Activated CD4-positive, CD25-positive, alpha-beta regulatory T cell (primary cell): ENCODE measurements at places on chromosomes 7 and 10.

- no peak for DNase-seq
Observed at GRCh38 chr10:80924063-80924952, 386.6 kb downstream of the SH2D4B start.

- no peak for DNase-seq
Observed at GRCh38 chr7:12094365-12094921, 116.7 kb upstream of the TMEM106B start.

DNA sequence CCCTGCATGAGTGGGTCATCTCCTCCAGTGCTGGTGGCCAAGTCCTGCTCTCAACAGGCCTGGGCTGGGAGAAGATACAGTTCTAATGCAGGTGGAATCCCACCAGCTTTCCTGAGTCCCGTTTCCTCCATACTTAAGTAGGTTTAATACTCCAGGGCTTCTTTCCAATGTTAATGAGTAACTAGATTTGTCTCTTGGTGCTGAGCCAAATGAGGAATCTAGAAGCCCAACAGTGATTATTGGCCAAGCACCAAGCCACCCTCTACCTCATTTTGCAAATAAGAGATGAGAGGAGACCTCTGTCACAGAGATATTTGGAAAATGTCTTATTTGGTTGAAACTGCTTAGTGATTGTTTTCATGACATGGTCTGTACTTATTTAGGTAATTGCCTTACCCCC lies 37.1 kb downstream of the STARD3NL start:
- no peak for DNase-seq

DNA sequence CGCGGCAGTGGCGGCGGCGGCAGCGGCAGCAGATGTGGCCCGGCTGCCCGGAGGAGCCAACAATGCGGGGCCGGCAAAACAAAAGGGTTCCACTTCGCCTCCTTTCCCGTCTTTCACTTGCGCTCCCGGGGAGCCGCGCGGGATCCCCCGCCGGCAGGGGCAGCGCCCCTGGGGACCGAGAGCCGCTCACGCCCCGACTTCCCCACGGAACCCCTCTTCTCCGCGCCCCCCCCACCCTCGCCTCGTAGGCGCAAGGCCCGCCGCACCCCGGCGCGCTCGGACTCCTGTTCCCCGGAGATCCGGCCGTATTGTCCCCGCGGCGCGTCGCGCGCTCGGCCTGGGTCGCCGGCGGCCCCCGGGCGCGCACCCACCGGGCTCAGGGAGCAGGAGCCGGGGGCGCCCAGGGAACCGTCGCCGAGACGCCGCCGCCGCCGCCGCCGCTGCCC lies 854 bp downstream of the CTBP2 start:
- DNase-seq, result no peak

GRCh38 chr10:75497997-75498883 lies 66.8 kb downstream of the LRMDA start:
- no peak for DNase-seq

GRCh38 chr10:3215153-3215775 lies 42.7 kb upstream of the PITRM1 start:
- no peak for DNase-seq

DNA sequence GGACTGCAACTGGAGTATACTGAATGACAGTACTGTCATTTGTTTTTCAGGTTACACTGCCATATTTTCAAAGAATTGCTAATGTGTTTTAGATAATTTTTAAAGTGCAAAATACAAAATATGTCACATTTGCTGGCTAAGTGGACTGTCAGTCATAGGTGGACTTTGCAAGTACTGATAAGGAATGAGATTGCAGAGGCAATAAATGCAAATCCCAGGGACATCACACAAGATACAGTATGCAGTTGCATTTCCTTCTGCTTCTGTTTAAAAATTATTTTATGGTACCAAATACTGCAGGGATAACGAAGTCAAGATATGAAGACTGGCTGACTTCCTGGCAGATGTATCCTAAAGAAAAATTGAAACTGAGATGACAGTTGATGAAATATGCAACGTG lies 237.6 kb upstream of the MAGI2 start:
- no peak for DNase-seq

DNA sequence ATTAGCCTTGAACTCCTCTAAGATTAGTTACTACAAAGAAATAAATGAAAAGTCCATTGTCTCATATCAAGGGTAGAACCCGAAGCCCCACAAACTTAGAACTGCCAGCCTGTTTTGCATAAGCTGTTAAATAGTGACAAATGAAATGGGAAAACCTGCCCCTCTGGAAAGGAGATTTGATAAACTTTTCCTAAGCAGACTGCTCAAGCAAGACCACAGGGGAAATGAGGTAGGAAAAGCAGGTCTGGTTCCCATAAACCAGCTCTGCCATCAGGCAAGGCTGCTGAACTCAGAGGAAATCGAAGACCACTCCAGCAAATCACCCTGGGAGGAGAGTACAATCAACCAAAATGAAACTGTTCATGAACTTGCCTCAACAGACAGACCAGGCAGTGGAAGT lies 181.5 kb upstream of the AOAH start:
- no peak for DNase-seq

- DNase-seq, result no peak
Observed at GRCh38 chr10:47071891-47072290, 160.7 kb downstream of the PTPN20 start.

DNA sequence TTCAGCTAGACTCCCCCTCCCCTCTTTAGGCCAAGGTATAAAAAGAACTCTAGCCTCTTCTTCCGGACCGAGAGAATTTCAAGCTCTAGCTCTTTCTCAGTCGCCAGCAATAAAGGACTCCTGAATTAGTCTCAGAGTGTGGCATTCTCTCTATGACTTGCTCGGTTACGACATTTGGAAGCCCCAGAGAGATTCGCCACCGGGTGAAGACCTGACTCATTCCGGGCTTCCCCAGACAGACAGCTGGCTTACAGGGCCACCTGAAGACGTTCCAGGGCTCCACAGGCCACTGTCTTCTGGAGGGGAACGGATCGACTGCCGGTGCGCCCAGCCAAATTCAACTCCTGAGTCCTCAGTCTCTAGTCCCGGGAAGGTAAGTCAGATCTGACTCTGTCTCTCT lies at the start of gene AKR1B15:
Gene AKR1B15, plus strand, starts transcription at position 234 of the 400 bp plus-strand sequence. CDS start 15,510 bp downstream, outside the sequence.
- DNase-seq, result no peak
